Cortex of kidney (tissue), 1 donor: ENCODE measurements at places on chromosomes 7 and 10.

DNA sequence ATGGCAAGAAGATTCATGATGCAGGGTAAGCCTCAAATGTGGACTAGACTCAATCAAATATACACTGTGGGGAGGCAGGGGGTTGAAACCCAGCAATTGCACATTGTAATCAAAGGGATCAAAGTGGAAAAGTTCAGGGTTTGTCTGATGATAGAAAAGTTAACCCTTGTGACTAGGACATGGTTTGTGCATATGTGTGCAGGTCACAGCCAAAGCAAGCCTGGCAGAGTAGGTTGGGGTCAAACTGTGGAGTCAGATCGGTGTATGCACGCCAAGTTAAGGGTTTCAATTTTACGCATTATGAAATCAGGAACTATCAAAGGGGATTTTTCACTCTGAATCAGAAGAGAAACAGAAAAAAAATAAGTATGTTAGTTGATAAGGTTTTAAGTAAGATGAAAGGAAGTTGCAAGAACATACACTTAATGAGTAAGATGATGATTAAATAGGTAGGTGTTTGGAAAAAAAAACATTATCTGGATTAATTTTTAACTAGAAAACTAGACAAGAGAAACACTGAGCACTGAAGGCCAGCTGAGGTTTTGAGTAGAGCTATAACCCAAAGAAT is 188.3 kb downstream of the DGKB start:
- DNase-seq = no peak

DNA sequence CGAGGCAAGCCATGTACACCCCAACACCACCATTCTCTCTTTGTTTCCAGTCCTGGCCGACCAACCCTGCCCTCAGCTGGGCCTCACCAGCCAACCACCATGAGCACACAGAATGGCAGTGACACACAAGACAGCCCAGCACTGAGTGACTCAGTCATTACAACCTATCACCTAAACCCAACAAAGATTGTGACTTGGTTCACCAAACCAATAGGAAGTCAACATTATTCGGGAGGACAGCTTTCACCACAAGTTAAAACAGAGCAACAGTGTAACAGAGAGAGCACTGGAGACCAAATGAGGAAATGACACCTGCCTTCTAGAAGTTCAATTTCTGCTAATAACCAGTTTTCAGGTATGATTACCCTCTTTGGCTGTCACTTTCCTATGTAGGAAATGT is 72.1 kb downstream of the DNMBP start:
- DNase-seq = no peak

- no peak for DNase-seq
These were observed 87.5 kb downstream of the PARD3 start for GRCh38 chr10:34727595-34728033.

- no peak for DNase-seq
These were observed 52.4 kb downstream of the NOC3L start for GRCh38 chr10:94310369-94310768.

GRCh38 chr7:114190387-114190786 is 224.2 kb upstream of the FOXP2 start:
- no peak for DNase-seq

DNA sequence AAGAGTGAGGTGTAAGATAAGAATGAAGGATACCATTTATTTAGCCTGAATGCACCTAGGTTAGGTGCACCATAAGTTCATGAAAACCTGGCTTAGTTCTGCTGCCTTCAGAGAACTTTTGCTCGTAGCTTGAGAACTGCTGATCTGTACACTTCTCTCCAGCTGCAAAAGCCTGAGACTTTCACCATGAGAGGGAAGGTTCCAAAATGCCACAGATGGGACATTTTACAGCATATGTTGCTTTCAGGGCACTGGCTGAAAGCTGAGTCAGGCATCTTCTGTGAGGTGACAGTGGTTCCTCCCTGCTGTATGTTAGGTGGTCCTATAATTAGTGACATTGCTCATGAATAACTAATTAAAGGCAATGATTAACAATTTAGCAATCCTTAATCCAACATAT is 298.3 kb downstream of the GALNT17 start:
- DNase-seq = no peak

DNA sequence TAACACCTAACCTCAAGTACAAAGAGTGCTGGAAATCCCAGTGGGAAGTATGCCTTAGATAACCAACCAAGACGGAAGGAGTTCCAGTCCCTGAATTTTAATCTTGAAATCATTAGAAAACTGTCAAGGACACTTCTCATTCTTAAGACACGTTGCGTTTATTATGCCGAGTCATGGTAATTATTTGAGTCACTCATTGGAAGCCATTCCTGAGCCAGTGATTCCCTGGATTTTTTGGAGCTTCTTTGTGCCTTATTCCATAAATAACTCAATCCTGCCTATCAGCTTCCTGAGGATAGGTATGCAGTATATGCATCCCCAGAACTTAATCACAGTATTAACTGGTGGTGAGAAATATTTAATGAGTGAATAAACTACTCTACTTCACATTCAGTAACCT is 77.4 kb downstream of the PPP1R17 start:
- DNase-seq = no peak

DNA sequence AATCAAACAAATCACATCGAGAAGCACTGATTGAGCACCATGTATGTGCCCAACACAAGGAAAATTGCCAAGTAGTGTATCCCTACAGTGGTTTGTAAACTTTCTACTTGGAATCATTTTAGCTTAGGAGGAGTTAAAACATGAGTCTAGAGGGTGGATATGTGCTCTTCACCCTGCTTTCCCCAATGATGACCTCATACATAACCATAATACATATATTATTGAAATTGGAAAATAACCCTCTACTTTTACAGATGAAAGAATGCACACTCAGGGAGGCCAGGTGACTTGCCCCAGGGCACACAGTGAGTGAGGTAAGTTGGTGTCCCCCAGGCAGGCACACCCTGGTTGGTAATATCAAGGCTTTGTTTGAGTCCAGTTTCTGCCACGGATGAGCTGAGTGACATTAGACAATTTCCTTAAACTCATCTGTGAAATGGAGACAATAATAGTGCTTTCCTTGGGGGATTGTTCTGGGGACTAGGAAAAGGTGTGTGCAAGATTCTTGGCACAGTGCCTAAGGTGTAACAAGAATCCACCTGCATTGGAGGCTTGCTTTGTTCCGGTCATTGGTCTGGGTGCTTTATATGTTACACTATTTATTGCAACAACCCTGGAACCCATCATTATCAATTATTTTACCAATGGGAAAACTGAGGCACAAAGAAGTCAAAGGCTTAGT is 50.7 kb downstream of the BPGM start:
- DNase-seq = no peak

DNA sequence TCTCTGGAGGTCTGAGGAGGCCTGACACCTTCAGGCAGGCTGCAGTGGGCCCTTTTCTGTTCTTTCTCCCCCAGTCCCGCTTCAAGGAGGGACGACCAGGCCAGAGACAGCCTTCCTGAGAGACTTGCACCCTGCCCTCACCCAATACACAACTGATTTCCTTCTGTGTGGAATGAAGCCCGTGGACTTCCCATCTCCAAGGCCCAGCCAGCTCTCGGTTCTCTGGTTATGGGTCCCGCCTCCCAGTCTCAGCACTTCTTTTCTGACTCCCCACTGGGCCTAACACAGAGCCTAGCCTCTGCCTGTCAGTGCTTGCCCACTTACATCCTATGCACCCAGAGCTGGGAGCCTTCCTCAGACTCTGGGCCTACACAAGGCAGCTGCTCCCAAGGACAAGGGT is 24.1 kb upstream of the ADCYAP1R1 start:
- DNase-seq = no peak

DNA sequence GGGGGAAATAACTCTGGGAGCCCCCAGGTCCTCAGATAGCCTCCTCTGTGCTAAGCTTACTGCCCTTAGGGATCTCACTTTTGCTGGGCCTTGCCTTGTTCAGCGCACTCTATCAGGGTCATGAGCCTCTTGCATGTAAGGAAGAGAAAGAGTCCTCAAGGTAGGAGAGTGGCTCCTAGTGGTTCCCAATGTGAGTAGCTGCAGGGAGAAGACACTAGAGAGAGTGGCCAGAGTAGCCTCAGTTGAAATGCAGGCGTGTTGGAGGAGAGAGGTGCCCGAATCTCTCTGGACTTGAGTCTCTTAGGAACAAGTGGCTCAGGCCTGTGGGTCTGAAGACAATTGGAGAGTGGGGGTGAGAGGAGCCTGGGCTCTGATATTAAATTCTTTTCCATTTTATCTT is 94.3 kb upstream of the SORCS3 start:
- no peak for DNase-seq

GRCh38 chr10:103451831-103452505 is at the start of gene CALHM2:
CALHM2 (minus strand) TSS chr10:103452370; CDS start chr10:103449941, 2,429 bp downstream.
- no peak for DNase-seq

- no peak for DNase-seq
These were observed 421.4 kb downstream of the SDK1 start for GRCh38 chr7:3722396-3722922.

DNA sequence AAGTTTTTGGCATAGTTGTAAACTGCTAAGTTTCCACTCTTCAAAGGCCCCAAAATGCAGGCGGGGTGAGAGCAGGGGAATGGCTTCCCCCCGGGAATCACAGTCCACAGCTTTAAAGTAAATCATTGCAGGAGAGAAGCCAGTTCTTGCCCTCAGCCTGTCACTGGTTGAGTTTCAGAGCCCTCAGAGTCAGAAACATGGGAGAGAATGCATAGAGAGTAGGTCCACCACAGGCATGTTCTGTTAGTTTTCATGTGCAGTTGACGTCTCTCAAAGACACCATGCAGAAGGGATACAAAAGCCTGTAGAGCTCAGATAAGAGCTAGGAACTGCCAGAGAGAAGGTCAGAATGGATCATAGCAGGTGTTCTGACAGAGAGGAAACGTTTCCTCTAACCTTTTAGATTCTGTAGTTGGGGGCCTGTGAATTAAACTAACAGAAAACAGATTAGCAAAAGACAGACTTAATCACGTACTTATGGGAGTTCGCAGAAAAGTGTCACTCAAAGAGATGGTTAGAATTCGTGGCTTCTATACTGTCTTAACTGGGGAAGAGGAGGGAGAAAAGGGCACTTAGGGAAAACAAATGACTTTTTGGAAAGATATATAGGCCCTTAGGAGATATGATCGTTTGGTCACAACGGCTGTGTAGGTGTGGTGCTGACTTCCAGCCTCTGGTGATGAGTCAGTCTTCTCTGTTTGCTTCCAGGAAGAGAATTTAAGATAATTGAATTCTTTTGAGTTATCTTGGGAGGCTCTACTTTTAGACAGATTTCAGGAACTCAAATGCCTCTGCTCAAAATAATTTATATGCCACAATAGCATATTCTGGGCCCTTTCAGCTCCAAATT is 48.0 kb upstream of the MSRB2 start:
- DNase-seq = no peak

GRCh38 chr7:38223306-38223705 is 45.3 kb downstream of the STARD3NL start:
- DNase-seq = no peak

GRCh38 chr7:24707988-24708615 is 49.2 kb downstream of the GSDME start:
- no peak for DNase-seq
